Fibroblast of gingiva (primary cell): ENCODE measurements at places on chromosomes 6 and 20.

GRCh38 chr6:145569140-145569539 is 166.2 kb downstream of the EPM2A start:
- peak; percentile 50 for DNase-seq

GRCh38 chr20:33812908-33813462 is 1.8 kb downstream of the CHMP4B start:
- no peak for DNase-seq

DNA sequence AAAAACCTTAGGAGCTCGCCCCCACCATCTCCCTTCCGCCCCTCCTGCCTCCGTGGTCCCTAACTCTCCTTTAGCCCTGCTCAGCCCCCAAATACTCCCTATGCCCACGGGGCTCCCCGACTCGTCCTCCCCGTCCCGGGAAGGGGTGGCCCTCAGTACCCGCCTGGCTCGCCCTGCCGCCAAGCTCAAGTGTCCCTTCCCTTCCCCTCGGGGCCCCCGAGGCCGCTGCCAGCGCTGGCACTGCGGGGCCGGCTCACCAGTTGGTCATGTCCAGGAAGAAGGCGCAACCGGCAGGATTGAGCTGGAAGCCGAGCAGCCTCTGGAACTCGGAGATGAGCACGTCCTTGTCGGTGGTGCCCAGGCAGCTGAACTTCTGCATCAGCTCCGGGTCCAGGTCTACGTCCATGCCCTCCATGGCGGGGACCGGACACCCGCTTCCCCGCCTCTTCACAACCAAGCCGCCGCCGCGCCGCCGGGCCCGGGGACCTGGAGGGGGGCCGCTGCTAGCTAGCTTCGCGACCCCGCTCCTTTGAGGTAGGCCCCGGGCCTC is 303 bp downstream of the ILRUN start:
- peak; percentile 43 for DNase-seq

- no peak for DNase-seq
Observed at GRCh38 chr6:162940426-162940825, 212.7 kb downstream of the PACRG start.

DNA sequence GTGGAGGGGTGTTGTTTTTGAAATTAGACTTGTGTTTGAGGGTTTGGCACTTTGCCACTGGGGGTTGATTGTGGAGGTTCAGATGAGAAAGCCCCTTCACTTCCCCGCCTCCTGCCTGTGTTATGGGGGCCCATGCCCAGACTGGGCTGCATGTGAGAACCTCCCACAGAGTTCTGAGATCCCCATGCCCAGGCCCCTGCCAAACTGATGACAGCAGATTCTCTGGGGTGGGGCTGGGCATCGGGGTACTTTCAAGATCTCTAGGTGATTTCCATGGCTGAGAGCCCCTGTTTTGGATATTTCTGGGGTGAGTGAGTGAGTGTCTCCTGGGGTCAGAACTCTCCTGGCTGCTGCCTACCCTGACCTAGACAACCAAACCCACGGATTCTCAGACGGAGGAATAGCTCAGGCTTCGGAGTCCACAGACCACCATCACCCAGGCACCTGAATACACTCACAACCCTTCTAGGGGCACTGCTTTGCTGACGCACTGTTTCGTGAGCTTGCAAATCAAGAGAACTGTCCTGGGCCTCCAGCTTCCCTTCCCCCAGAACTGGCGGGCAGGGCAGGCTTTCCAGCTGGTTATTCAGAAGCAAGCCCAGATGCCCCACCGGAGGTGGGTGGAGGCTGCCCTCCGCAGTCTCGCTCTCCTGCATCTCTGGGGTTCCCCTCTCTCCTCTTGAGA is 6.3 kb downstream of the BCAS1 start:
- no peak for DNase-seq

DNA sequence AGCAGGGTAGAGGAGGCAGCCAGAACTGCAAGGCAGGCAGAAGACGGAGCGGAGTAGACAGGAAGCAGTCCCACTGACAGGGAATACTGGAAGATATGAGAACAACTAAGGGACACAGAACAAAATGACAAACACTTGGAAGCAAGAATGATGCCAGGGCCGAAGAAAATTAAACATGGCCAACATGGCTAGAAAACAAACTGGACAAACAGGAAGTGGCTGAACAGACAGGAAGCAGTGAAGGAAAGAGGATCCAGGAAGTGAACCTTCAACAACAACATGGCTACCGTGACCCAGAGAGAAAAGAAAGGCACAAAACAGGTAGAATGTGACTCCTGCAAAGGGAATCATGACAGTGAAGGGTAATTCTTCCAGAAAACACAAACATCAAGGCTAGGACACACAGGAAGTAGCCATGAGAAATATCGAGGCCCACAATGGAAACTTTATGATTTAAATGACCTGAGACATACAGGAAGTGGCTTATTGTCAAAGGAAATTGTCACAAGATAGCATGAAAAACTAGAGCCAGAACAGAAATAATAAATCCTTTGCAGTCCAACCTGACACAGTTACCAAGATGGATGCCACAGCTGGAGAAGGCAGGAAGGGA is 9.1 kb downstream of the COL11A2 start:
- no peak for DNase-seq

GRCh38 chr6:74807674-74808073 is 398.2 kb downstream of the COL12A1 start:
- no peak for DNase-seq

DNA sequence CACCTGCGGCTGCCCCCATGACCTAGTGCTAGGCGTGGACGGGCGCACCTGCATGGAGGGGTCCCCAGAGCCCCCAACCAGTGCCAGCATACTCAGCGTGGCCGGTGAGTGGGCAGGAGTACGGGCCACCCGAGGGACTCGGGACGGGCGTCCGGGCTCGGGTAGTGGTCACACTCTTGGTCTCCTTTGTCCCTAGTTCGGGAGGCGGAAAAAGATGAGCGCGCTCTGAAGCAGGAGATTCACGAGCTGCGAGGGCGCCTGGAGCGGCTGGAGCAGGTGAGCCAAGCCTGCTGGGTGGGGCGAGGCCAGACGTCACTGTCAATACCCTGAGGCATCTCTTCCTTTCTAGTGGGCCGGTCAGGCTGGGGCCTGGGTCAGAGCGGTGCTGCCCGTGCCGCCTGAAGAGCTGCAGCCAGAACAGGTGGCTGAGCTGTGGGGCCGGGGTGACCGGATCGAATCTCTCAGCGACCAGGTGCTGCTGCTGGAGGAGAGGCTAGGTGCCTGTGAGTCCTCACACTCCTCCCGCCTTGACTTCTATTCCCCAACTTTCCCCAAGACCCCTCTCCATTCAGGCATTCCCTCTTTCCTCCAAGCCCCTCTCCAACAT is 2.9 kb downstream of the EGFL8 start:
- DNase-seq, result no peak

DNA sequence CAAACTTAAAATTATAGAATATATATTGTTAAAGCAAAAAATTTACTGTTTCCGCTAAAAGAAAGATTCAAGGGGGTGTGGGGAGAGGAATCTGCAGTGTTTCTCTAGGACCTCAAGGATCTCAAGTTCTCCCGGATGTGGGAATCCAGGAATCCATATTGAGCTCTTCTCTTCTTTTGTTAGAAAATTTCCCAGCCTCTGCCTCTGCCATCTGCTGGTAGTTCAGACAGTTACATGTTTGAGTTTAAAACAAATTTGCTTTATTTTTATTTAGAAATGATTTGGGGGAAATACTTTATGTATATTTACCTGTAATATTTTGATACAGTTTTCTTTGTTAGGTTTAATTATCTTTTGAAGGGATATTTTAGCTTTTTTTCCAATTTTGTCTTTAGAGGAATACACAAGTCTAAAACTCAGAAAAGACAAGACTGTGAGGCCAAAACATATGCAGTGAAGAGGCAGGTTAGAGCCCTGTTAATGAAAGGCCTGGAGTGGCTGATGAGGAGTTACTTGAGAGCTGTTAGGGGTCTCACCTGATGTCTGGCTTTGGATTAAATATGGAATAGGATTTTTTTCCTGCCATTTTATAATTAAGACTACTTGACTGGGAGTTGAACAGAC is 268.8 kb downstream of the ARID1B start:
- peak; percentile 52 for DNase-seq

DNA sequence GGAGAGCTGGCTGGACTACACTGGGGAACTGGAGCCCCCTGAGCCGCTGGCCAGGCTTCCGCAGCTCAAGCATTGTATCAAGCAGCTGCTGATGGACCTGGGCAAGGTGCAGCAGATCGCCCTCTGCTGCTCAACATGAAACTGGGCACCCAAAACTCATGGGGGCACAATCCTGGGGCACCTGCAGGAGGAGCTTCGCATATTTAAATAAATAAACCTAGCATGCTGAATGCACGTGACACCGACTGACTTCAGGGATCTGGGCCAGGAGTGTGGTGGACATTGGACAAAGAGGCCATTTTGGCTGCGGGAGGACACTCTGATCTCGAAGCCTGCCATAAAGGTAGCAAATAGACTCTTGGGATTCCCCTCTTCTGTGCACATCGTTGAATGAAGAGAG is 6.8 kb downstream of the SCAND1 start:
- DNase-seq, result peak; percentile 10

DNA sequence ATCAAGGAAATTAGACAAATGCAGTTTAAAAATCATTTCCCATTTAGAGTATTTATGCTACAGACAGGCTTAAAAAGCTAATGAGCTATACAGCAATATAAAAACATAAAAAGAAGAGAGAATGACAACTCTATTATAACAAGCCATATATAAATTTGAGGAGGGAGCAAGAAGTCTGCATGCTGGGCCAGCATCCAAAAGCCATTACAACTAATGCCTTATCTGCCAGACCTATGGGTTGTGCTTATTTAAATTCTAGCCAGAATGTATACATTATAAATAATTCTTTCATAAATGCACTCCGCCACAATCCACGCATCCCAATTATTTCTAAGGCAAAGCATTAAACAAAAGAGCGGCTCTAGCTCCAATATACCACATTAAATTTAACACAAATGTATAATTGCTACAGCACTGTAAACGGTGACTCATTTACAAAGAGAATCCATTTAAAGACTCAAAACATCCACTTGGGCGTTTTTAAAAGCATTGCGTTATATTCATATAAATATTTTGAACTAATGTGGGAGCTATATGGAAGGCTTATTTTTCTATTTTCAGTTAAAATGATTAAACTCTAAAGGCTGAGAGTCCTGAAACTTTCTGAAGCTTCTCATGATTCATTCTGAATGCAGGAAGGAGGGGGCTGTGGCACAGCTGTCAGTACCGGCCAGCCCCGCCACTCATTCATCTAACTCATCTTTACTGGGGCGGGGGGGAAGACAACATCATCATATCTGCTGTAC is 37.7 kb upstream of the RAB22A start:
- DNase-seq, result no peak

DNA sequence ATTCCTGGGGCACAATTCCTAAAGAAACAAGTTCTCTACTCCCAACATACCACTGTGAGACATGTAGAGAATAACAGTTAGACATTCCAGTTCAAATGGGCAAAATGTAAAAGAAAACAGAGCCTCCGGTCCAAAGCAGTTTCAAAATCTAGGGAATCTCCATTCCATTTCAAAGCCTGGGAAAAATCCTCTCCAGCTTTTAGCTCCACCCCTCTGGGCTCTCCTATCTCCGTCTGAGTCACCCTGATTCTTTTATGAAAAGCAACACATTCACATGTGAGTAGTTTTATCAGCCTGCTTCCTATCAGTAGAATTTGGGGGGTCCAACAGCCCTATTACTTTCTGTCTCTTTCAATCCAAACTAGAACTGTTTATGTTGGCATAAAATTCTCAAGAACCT is 3.7 kb downstream of the CSNK2A1 start:
- peak; percentile 42 for DNase-seq

DNA sequence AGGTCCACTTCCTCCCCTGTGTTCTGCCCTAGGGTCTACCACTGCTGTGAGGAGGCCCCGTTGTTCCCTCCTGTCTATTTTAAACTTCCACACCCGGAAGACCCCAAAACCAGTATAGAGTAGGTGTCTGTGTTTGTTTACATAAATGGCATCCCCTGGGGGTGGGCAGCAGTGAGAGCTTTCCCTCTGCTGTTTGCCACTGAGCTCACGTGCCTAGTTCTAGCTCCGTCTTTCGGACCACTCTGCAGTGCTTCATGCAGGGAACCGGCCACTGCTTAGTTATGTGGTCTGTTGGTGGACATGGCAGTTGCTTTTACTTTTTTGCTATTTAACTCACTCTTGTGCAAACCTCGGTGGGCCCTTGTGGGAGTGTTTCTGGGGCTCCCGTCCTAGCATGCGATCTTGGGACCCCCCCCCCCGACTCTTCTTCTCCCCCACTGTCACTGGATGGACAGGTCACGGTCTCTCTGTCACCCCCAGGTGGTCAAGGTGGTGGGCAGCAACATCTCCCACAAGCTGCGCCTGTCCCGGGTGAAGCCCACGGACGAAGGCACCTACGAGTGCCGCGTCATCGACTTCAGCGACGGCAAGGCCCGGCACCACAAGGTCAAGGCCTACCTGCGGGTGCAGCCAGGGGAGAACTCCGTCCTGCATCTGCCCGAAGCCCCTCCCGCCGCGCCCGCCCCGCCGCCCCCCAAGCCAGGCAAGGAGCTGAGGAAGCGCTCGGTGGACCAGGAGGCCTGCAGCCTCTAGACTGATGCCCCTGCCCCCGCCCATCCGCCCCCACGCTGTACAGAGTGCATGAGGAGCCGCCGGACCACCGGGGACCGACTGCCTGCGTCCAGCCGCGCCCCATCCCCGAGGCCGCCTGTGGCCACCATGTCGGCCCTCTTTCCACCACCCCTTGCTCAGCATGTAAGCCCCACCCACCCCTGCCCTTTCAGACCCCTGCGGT is 40.9 kb downstream of the VSTM2L start:
- no peak for DNase-seq

DNA sequence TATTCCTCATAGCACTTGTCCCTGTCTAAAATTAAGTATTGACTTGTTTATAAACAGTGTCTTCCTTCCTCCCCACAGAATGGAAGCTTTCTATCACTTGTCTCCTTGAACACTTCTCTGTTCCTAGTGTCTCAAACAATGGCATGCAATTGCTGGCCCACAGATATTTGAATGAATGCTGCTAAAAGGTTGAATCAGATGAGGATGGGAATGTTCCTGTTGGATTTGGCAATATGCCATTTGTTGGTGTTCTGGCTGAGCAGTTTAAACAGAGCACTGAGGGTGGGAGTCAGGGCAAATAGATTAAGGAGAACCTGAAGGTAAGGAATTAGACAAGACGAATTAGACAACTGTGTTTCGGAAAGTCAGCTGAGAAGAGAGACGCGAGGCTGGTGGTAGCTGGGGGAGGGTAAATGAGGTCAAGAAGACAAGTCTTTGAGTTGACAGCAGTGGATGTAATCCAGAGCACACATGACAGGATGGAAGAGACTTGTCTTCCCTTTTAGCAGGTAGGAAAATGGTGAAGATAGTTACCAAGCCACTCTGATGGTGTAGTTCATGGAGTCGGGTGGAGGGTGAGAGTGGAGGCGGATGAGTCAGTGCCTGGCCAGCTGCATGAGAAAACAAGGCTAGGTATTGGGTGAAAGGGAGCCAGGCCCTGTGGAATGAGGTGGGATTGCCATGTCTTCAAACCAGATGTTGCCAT is 58.3 kb upstream of the GNRH2 start:
- DNase-seq, result peak; percentile 18

GRCh38 chr6:97198046-97198565 is 84.9 kb downstream of the MMS22L start:
- no peak for DNase-seq

DNA sequence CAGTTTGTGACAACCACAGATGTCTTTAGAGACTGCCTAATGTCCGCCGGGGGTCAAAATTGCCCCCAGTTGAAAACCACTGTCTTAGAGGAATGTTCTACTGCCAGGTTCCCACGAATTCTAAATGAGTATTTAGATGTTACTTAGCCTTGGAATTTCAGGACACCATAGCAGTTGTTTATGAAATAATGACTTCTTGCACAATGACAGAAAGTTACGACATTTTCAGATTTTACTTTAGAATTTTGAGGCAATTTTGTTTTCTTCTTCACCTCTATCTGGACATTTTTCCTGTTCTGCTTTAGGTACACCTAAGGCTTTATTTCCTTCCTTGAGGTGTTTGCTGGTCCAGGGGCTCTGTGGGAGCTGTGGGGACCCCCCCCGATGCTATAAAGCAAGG is 83.4 kb downstream of the CCDC170 start:
- DNase-seq, result no peak
